Activated CD4-positive, alpha-beta T cell treated with anti-CD3 and anti-CD28 coated beads for 48 hours (primary cell): ENCODE measurements at places on chromosomes 2 and 18.

DNA sequence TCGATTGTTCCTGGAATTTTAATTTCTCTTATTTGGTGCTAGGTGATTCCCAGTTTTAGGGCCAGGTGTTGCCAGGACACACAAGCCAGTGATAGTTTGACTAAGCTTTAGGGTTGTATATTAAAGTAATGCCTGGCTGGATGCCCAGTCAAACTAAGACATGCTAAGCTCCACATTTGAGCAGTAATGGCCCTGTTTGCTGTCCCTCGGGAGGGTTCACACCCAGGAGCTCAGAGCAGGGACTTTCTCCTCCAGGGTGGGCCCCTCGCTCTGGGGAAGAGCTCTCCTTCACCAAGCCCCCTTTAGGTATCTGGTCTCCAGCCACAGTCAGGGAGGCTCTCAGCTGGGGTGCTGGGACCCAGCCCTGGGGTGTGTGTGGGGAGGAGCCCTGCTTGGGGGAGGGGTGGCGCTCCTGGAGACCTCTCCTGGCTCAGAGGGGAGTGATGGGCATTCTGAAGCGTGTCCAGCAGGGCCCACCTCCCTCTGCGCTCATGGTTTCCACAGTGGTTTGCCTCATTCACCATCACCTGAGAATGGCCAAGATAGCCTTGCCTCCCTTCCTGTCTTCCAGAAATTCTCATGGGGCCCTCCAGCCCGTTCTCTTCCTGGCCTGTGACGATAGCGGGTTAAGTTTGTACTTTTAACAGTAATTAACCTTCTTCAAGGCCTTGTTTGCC, 31.7 kb downstream of the INPP4A start:
- DNase-seq: no peak

DNA sequence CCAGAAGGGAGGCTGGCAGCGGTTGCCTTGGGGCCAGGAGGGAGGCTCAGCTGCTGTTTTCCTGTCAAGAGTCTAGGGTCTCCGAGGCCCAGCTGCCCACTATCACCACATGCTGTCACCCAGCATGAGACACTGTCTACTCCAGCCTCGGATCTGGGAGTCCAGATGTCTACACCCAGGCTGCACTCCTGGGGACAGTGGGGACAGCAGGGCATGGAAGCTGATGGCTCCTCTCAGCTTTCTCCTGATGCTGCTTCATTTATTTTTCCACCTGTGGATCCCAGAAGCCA, 134.0 kb downstream of the PTGR3 start:
- DNase-seq: no peak

GRCh38 chr18:13004396-13004795, 13.2 kb downstream of the CEP192 start:
- no peak for DNase-seq

DNA sequence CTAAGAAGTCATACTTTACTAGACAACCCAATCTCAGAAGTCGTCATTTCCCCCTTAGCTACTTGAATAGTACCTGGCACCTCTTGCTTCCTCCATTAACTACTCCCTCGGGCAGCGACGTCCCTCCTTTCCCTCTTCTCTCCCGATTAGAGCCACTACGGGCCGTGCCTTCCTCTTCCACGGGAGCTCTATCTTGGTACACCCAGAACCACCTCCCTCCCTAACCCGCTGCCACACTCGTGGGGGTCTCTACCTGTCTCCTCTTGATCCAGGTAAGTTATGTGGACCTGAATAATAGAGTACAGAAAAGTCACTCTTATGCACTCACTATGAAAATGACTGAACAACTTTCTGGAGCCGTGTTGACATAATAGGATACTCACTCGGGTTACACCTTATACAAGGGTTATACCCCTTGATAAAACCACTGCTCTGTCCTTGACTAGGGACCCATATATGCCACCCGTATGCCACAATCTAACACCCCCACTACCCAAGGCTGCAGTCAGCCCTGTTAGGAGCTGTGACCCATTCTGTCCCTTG, 595 bp upstream of the HDHD2 start:
- DNase-seq: peak; percentile 6

DNA sequence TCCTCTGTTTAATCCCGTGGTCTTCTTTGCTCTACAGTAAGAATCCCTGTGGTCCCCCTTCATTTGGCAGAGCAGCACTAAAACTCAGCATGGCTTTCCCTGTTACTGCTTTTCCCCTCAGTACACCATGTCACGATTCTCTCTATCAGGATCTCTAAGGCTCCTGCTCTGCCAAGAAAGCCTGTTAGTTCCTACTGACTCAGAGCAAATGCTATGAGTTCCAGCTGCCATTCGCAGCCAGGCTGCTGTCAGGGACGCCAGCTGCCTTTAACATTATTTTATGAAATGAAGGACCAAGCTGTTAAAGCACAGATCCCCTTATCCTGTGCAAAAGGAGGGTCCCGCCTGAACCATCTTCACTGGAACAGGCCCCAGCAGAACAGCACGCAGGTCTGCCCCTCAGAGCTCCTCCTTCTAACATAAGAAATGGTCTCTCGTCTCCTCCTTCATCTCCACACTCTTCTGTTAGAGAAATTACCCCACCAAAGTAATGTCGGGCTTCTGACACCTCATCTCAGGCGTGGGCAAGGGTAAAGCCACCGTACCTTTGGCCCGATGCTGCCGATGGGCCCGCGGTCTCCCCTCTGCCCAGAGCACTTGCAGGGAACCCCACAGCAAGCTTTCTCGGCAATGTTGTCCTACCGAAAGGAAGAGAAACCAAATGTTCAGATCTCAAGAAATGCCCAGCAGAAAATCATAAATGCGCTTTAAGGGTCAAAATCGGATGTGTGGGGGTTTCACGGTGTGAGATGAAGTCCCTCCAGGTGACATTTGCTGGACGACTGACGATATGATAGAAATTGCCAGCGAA, 52.6 kb downstream of the COL6A3 start:
- DNase-seq: no peak

DNA sequence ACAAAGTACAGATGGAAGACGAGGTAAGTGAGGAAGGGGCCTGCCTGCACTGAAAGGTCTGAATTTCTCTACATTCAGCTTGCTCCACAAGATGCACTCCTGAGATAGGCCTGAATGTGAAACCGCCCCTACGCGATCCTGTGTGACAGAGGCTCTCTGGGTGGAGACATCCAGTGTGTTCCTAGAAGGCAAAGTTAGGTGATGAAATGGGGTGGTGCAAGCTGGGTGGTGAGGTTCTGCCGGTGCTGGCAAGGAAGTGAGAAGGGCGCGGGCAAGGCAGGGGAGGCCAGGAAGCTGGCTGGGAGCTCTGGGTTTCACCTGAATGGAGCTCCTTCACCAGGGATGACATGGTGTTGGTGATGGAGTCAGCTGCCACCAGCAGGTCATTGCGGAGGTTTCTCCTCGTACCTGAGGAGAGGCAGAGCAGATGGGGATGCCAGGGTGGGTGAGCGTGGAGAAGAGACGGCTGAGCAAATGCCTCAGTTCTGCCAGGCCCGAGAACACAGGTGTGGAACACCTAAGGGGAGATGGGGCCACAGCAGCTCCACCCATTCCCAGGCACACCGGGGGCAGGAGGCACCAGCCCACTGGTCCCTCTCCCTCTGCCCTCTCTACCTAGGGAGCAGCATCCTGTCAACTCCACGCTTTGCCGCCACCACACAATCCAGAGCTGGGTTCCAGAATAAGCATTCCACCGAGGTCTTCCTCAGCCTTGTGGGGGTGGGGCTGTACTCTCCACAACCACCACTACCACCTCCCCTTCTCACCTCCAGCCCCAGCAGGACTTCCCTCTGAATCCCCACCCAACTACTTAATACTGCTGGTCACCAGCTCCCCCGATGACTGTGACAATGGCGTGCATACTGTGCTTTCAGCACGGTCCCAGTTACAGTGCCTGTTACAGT, 45.5 kb upstream of the DNMT3A start:
- no peak for DNase-seq

- DNase-seq: peak; percentile 53
These were observed 190.8 kb downstream of the ARHGAP28 start for GRCh38 chr18:6920099-6920955.

GRCh38 chr2:196314780-196315179, 143.4 kb upstream of the STK17B start:
- no peak for DNase-seq

- no peak for DNase-seq
These were observed 503.2 kb upstream of the FAM98A start for GRCh38 chr2:34102339-34102738.

GRCh38 chr2:237819231-237819630, 20.7 kb downstream of the RBM44 start:
- no peak for DNase-seq

- DNase-seq: peak; percentile 83
These were observed 10.3 kb upstream of the CHST10 start for GRCh38 chr2:100427627-100428258.

DNA sequence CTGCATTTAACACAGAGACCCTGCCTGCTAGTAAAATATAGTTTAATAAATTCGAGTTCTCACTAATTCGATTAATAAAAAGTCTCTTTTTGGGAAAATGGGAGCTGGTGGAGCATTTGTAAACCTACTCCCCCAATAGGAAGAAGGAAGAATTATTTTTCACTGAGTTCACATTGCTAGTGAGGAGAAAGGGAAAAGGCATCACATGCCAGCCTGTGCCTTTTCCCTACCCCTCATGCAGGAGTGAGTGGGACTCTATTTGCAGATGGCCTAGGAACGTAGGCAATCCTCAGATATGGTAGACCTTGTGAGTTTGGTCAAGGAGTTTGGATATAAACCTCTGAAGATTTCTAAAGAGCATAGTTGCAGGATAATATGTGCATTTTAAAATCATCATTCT, 218.4 kb upstream of the TRIB2 start:
- DNase-seq: no peak

DNA sequence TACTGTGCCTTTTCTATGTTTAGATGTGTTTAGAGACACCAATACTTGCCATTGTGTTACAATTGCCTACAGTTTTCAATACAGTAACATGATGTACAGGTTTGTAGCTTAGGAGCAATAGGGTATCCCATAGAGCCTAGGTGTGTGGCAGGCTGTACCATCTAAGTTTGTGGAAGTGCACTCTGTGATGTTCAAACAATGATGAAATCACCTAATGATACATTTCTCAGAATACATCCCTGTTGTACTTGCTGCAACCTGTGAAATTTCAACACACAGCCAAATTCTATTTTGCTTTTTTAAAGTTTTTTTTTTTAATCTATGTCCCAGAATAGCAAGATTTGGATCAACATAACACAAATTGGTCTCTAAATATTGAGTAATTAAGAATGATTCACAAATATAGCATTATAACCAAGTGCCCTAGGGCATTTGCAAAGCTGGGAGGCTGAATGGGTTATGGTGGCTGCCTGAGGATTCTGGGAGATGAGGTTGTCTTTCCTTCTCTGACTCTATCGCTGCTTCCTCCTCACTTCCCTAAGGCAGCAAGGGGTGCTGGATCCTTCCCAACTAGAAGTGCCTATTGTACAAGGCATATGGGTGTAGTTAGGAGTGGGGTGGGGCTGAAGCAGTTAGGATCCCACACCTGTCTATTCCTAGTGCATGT, 78.3 kb downstream of the SKA1 start:
- DNase-seq: no peak

DNA sequence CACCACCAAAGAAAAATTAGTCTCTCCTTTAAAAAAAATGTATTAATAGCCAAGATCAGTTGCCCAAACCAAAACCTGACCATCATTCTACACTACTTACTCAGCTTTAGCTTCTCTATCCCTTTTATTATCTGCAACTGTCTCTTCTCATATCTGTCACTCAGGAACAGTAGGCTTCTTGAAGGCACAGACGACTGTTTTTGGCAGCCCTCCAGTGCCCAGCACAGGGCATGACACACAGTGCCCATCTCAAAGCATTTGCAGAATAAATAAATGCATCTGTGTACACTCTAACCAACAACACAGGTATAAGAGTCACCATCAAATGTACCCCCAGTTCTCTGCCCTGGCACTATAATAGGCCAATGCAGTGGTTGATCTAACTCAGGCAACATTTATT, 117.2 kb downstream of the UXS1 start:
- no peak for DNase-seq

GRCh38 chr18:26470011-26470637, 78.2 kb downstream of the KCTD1 start:
- no peak for DNase-seq

GRCh38 chr2:66327066-66327740, 107.7 kb upstream of the MEIS1 start:
- DNase-seq: no peak

DNA sequence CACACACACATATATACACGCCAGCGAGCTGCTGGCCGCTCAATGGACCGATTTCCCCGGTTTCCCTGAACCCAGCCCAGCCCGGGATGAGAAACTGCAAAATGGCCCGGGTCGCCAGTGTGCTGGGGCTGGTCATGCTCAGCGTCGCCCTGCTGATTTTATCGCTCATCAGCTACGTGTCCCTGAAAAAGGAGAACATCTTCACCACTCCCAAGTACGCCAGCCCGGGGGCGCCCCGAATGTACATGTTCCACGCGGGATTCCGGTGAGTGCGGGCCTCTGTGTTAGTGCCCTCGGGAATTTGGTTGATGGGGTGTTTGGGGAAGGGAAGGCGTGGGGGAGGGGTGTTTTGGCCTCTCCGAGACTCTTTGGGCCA, 392 bp downstream of the ST8SIA3 start:
- DNase-seq: peak; percentile 3

- DNase-seq: no peak
These were observed 42.9 kb upstream of the SERTAD2 start for GRCh38 chr2:64696636-64697035.

DNA sequence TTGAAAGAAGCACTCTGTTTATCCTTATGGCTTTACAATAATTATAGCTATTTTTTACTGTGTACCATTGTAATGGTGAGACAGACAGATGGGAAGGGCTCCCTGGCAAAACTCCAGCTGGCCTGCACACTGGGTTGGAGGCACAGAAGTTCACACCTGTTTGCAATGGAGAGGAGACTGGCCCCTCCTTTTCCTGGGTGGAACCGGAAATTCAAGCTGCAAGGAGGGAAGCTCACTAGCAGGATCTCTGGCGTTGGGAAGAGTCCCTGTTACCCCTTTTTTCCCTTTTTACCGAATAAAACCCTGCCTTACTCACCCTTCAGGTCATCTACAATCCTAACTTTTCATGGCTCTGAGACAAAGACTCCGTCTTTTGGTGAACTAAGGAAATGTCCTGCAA, 100.3 kb upstream of the TFPI start:
- DNase-seq: no peak

GRCh38 chr18:37636831-37637477, 71.4 kb upstream of the CELF4 start:
- no peak for DNase-seq

GRCh38 chr2:227862227-227862740, 9.1 kb upstream of the DAW1 start:
- peak; percentile 35 for DNase-seq

DNA sequence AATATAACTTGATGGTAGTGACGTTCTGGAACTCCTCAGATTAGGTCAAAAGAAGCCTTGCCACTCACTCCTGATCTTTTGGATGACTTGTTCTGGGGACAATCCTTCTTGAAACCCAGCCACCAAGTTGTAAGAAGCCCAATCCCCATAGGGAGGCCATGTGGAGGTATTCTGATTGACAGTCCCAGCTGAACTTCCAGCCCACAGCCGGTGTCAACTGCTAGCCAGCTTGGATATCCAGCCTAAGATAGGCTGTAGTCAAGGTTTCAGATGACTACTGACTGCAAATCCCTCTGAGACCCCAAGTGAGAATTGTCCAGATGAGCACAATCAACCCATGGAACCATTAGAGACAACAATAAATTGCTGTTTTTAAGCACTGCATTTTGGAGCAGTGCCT, 31.4 kb downstream of the EIF2AK2 start:
- DNase-seq: no peak

- DNase-seq: no peak
These were observed 116.3 kb downstream of the FEZ2 start for GRCh38 chr2:36481709-36482108.

- no peak for DNase-seq
These were observed 36.5 kb downstream of the EFR3B start for GRCh38 chr2:25078170-25079049.

GRCh38 chr2:229346816-229347540, 75.9 kb upstream of the PID1 start:
- no peak for DNase-seq
